ENCODE measurements at places on chromosomes 5 and 9. TPM values are rescaled to one million over a fixed set of nuclear protein-coding genes. Genes with fewer than 3 reads are reported as not detected.

The OSMR gene
- 149 TPM for total RNA-seq

The TUSC1 gene
- 12.9 TPM for total RNA-seq

The MEGF10 gene
- 0.29 TPM for total RNA-seq

The SLC1A1 gene
- total RNA-seq, result 4.2 TPM

The PCDHB16 gene
- total RNA-seq, result 5.0 TPM

The SEMA5A gene
- total RNA-seq, result 17.6 TPM

The NME5 gene
- 1.5 TPM for total RNA-seq

The SLC22A4 gene
- total RNA-seq, result 3.1 TPM

The SELENOP gene
- 165 TPM for total RNA-seq

The TMOD1 gene
- 72.1 TPM for total RNA-seq
